D341Med (cell line): ENCODE measurements at places on chromosomes 11 and 22.

GRCh38 chr11:109772892-109773291 is 320.3 kb upstream of the ZC3H12C start:
- DNase-seq: no peak

GRCh38 chr11:12090061-12090591 is 20.3 kb upstream of the MICAL2 start:
- DNase-seq: no peak

DNA sequence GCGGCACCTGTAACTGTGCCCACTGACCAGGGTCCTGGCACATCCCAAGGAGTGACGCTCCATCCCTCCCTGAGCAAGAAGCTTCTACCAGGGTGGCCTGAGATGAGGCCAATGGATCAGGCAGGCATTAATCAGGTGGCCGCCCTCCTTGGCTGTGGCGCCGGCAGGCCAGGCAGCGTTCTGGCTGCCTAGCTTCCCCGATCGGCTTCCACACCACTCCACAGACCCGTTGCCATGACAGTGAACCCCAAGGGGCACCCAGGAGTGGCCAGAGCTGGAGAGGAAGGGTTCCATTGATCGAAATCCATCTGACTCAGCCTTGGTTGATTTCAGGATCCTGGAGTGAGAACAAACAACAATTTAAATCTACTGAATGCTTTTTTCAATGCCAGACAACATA is 20.5 kb downstream of the LRRC55 start:
- no peak for DNase-seq

GRCh38 chr11:122337704-122338103 is 221.7 kb upstream of the BLID start:
- DNase-seq: no peak

DNA sequence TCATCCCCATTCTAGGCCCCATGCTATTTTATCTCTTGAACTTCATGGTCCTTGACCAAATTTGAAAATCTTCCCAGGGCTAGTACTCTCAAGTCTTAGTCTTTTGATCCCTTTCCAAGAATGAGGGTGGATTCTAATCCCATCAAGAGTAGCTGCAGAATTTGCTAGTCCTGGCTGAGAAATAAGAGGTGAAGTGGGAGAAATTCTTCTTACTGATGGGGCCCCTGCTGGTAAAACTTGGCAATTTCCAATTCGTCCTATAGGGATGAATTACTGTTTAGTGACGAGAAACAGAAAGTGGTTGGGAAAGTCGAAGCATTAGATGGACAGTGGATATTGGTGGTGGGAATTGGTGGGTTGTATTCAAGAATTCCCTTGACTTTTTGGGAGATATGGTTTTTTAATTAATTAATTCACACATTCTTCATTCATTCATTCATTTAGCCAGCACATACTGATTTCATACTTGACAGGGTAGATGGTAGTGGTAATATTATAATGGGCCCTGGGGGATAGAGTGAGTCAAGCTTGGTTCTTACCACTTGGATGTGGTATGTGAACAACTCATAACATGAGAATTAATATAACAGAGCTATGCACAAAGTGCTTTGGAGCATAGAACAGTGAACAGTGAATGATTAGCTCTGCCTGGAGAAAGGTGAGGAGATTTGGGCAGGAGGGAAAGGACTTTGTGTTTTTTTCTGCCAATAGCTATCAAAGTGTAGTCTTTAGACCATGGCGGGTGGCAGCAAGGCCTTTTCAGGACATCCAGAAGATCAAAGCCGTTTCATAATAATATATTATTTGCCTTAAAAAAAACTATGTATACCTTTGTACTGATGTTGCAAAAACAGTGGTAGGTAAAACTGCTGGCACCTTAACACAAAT is 103.8 kb downstream of the STIM1 start:
- DNase-seq: no peak

DNA sequence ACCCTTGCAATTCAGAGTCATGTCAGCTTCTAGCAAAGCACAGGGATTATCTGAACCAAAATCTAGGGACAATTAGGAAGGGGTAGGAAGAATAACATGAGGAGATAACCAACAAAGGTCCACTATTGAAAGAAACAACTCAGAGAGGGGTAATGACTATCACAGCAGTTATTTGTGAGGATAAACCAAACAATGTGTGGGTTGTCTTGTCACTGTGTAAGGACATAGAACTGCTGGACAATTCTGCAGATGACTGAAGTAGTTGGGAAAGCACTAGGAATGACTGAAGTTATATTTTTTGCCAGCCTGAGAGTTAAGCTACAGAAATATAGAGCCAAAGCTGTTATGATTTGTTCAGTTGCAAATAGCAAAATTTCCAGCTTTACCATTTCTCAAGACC is 858.4 kb upstream of the CCDC90B start:
- DNase-seq: no peak

GRCh38 chr11:134845474-134846327 is 433.7 kb upstream of the B3GAT1 start:
- no peak for DNase-seq

GRCh38 chr11:11579012-11579988 is 42.5 kb downstream of the GALNT18 start:
- DNase-seq: no peak

GRCh38 chr11:132231656-132232347 is 861.4 kb downstream of the NTM start:
- no peak for DNase-seq

GRCh38 chr22:48974443-48975315 is 853.0 kb downstream of the BRD1 start:
- no peak for DNase-seq

- no peak for DNase-seq
These were observed 29.3 kb downstream of the NAT10 start for GRCh38 chr11:34134765-34135164.

DNA sequence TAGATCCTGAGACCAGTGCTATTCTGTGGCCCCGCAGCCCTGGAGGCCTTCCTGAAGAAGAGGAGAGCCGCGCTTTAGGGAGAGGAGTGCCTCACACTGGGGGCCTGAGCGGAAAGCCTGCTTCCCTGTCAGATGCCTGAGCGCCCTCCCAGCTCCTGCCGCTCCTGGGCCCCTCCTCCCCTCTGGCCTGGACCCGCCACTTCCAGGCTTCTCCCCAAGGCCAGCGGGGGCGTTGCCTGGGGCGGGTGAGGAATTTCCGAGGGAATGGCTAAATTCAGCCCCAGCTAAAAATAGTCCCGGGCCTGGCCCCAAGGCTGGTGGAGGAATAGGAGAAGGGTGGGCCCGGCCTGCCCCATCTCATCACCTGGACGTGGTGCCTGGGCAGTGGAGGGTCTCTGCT is 15.4 kb downstream of the ARHGEF17 start:
- DNase-seq: no peak

GRCh38 chr11:111379602-111380136 is 594 bp upstream of the POU2AF1 start:
- no peak for DNase-seq

- no peak for DNase-seq
These were observed 10.3 kb downstream of the APOL4 start for GRCh38 chr22:36191106-36191836.
